ENCODE measurements at places on chromosomes 3 and 15.

GRCh38 chr3:168251371-168251770 is 155.6 kb upstream of the GOLIM4 start:
- DNase-seq: no peak

DNA sequence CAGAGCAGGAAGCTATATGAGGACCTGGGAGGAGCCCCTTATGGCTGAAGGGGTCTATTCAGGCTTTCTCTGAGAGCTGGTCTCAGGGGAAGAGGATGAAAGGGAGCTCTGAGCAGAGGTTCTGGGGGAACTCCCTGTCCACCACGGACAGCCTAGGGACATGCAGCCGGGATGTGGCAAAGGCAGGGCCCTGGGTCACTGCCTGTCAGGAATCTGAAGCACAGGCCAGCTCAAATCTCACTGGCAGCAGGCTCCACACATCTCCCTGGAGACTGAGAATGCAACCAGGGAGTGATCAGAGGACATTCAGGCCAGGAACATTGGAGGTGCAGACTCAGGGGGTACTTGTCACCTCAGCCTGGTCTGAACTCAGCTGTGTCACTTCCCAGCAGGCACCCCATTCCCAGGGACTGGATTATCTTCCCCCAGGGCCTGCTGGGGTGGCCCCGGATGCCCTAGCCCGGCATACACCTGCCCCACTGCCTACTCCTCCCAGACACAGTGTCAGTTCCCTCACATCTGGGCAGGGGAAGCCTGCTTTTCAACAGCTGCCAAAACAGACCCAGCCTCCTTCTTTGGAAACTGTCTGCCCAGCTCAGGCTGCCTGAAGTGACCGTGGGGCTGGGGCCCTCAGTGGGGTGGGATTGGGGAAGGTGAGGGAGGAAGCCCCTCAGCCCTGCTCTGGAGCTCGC is 18.3 kb upstream of the SEMA3F start:
- no peak for DNase-seq

DNA sequence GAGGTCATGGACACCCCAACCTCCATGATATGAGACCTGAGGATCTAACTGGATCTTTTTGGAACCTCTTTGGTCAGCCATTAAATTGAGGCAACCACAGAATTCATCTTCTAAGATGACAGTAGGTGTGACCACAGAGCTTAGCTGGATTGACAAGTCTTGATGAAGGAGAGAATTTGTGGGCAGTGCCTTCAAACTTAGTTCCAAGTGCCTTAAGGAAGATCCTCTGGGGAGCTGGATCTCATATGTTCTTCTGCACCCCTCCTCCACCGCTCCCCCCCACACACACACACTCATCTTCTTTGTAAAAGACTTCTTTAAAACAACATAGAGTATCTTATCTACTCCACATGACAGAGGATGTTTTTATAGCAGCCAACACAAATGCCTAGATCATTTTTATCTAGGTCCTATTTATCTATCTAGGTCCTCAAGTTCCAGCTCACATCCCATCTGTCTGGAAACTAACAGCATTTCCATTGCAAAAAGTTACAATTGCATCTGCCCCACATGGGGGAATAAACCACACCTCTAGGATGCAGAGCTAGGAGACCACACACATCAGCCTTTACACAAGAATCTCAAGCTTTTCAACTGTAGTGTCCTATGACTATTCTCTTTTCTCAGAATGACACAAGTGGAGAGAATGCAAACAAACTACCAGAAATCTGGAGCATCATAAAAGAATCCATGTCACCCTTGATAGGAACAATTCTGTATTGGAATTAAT is 37.4 kb downstream of the WWTR1 start:
- no peak for DNase-seq

- DNase-seq: no peak
These were observed 39.2 kb upstream of the STRIT1 start for GRCh38 chr3:155332716-155333115.

DNA sequence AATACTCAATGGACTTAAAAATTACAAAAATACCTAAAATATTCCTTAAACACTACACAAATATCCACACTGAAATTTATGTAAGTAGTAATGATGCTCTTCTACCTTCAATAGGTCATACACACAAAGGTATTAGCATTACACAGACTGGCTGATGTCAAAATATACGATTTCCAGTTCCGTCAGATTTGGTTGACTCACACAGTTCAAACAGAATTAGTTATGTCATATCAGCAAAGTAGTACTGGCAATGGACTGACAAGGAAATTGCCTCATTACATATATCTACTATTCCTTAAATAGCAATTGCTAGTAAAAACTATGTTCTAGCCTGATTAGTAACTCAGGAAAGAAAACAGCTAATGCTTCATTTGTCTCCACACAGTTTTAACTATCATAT is 70.8 kb downstream of the ADAM10 start:
- DNase-seq: no peak

DNA sequence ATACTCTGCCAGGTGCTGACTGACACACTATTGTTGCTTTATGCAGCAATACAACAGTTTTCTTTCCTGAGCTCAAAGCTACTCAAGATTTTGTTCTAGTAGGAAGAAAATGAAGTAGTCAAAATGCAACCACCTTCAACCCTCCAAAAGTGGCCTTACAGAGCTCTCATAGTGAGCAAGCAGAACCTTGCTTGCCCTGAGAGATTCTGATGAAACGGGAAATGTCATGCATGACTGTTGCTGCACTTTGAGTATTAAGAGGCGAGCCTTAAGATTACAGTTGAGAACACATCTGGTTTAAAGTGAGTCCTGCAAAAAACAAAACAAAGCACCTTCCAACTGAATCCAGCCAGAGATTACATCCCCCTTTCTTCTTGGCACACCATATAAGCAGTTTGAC is 29.7 kb downstream of the MINDY4B start:
- DNase-seq: no peak

DNA sequence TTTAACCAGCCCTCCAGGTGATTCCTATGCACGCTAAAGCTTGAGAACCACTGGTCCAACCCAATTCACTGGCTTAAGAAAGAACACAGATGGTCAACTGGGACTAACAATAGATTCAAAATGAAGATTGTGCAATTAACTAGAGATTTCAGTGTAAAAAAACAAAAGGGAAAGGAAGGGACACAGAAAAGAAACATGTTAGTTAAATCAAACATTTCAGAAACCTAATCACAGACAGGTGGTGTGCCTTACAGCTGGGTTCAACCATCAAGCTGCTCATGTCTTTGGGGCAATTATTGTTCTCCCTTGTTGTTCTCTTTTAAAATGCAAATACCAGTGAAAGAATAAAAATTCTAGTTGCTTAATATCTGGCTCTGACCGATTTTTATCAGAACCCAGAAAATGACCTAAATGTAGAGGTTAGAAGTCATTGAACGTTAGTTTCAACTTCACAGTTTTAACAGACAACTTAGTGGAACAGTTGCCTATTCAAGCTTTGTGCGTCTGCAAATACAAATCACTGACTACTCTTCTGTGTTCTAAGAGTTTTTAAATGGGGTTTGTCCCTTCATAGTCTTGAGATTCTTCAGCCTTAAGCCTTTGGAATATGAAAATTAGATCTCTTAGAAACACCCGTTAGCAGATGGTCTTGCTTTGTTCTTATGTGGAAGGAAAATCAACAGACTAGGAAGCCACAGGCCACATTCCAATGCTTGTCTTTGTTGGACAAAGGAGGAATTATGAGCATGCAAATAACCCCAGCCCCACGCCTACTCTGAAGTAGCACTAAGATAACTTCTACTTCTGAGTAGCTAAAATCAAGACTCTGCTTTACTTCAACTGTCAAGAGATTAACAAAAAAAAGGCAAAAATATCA is 223.4 kb downstream of the ATP8B4 start:
- DNase-seq: no peak

GRCh38 chr3:184333190-184333589 is 4.2 kb upstream of the FAM131A start:
- DNase-seq: no peak

DNA sequence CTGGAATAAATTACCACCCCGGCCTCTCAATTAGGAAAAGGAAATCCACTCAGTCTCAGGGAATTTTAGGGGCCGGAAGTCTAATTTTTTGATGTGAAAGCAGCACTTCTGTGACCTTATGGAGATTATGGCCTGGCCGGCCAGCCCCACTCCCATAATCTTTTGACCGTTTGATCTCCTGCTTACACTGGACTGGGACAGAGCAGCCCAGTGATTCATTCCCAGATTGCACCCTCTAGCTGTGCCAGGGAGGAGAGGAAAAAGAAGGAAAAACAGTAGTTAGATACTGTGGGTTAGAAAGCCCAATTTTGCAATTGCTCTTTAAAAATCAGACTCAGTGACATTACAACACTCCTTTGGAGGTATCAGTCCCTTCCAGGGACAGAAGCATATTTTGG is 32.4 kb downstream of the GJD2 start:
- no peak for DNase-seq

- DNase-seq: no peak
These were observed 424.0 kb upstream of the C2CD4B start for GRCh38 chr15:62588938-62589670.

- DNase-seq: no peak
These were observed 49.5 kb downstream of the CD86 start for GRCh38 chr3:122104515-122105194.

- no peak for DNase-seq
These were observed 31.7 kb downstream of the SLCO2A1 start for GRCh38 chr3:133997871-133998635.

GRCh38 chr3:13192471-13193213 is 119.4 kb upstream of the IQSEC1 start:
- peak; percentile 38 for DNase-seq

GRCh38 chr3:60636846-60637245 is 614.4 kb downstream of the FHIT start:
- DNase-seq: no peak

GRCh38 chr3:171758109-171758508 is 52.2 kb downstream of the PLD1 start:
- DNase-seq: no peak

GRCh38 chr15:41231422-41232226 is 556 bp downstream of the CHP1 start:
- DNase-seq: no peak

GRCh38 chr15:60905587-60905986 is 323.5 kb downstream of the RORA start:
- no peak for DNase-seq

DNA sequence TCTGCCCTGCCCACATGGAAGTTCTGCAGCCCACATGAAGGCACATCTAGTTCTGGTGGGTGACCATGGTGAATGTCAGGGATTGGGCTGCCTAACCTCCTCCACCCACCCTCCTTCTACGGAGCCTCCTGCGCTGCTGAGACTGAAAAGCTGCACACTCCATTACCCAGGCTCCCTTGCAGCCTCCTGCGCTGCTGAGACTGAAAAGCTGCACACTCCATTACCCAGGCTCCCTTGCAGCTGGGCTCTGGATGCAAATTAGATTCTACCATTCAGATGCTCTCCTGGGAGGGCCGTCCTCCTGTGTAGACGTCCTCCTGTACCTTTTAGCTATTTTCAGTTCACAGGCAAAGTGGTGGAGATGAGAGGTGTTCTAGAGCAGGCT is 32.1 kb downstream of the POMGNT2 start:
- DNase-seq: no peak

- no peak for DNase-seq
These were observed 179.9 kb downstream of the CNTN6 start for GRCh38 chr3:1272546-1273265.

DNA sequence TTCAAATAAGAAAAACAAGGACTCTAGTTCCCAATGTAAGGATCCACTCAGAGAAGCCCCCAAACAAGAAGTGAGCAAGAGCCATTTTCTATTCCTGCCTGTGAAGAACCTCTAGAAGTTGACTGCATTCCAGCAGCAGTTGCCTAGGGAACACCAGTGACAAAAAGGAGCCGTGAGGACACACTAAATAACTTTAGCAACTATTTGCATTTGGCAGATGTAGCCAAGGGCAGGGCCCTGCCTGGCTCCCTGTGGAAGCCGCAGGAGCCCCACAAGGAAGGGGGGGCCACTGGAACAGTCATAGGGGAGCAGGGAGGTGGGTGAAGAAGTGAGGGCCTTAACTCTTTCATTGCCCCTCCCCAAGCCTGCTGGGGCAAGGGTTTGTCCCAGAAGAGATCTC is 470.2 kb upstream of the PROK2 start:
- DNase-seq: no peak

- DNase-seq: no peak
These were observed 32.3 kb upstream of the AMOTL2 start for GRCh38 chr3:134406331-134407238.

GRCh38 chr3:117657278-117657677 is 947.7 kb downstream of the TUSC7 start:
- DNase-seq: no peak

DNA sequence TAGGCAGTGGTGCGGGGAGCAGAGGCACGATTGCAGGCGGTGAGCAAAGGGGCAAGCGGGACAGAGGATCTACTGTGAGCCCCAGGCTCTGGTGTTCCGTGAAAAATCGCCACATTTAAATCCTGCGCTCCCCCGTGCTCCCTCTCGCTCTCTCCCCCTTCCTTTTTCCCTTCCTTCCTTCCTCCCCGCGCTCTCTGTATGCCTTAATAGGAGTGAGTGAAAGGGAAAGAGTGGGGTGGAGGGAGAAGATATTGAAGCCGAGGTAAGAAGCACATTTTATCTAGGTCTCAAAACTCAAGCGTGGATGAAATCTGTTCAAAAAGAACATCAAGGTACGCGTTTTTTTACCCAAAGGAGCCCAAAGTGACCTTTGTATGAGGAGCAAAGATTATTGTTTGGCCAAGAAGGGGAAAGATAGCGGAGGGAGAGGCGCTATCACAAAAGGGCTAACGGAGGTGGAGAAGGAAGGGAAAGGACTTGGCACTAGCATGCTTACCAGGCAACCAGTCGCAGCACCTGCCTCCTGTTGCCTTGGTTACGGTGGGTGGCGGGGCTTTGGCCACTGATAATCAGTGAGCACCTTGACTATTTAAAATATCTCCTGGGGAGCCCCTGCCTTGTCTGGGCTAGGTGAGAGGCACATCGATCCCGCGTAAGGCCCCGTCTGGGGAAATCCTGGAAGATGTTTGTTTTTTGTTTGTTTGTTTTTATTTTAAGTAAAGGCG is 14.9 kb upstream of the AEN start:
- no peak for DNase-seq

All from HEK293T (cell line).